GM04503 (cell line): ENCODE measurements at places on chromosomes 1 and 21.
A peak's percentile ranks its signal among the peaks of the same experiment; 100 is the strongest.

DNA sequence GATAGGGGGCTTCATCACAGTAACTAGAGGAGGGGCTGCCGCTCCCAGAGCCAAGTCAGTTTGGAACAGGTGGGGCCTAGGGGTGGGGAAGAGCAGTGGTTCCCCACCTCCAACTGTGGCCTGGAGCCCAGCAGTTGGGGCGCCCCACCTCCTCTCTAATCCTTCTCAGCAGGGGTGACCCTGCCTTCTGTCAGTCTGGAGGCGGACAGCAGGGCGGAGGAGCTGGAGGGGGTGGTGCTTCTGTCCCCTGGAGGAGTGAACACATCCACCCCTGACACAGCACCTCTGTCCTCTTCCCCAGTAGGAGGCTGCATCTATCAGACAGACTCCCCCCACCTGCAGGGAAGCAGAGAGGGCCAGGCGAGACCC is 73.8 kb downstream of the MRPL37 start:
- DNase-seq, result no peak

DNA sequence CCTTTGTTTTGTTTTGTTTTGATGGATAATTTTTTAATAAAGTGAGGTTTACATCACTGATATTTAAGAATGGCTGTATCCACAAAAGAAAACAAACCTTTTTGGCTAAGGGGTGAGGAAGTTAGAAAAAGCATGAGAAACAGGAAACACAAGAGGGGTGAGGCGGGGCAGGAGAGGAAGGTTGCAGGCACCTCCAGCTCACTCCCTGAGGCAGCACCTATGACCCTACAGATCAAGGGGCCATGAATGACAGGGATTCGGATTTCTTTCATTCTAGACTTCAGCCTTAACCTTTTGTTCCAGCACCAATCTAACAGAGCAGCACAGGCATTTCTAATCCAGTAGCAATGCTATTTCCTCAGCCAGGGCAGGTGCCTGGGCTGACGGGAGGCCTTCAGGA is 4.4 kb downstream of the CLCA4 start:
- DNase-seq, result no peak

- DNase-seq, result no peak
Measured at GRCh38 chr1:225450491-225451191, 22.8 kb upstream of the LBR start.

- DNase-seq, result no peak
Measured at GRCh38 chr1:222399197-222399596, 148.7 kb downstream of the HHIPL2 start.

- DNase-seq, result peak; percentile 30
Measured at GRCh38 chr1:12565094-12565965, 52.7 kb downstream of the DHRS3 start.

DNA sequence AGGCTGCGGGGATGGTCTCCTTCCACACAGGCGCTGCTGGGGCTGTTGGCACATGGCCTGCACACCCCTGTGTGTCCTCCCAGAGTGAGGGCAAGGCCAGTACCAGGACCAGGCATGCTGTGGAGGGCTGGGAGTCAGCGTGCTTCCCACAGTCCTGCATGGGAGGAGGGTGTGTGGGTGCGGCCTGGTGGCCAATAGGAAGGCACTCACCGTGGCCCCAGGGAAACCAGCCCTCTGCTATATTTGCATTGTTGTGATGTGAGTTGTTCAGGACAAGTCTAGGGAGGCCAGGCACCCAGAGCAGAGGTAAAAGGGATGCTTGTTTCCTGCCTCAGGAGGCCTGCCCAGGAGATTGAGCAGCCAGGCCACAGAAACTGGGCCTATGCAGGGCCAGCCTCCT is 59.5 kb downstream of the S100B start:
- no peak for DNase-seq

GRCh38 chr1:234856845-234857245 is 246.9 kb upstream of the IRF2BP2 start:
- DNase-seq, result no peak

- no peak for DNase-seq
Measured at GRCh38 chr1:75135573-75136194, 1.5 kb downstream of the LHX8 start.

DNA sequence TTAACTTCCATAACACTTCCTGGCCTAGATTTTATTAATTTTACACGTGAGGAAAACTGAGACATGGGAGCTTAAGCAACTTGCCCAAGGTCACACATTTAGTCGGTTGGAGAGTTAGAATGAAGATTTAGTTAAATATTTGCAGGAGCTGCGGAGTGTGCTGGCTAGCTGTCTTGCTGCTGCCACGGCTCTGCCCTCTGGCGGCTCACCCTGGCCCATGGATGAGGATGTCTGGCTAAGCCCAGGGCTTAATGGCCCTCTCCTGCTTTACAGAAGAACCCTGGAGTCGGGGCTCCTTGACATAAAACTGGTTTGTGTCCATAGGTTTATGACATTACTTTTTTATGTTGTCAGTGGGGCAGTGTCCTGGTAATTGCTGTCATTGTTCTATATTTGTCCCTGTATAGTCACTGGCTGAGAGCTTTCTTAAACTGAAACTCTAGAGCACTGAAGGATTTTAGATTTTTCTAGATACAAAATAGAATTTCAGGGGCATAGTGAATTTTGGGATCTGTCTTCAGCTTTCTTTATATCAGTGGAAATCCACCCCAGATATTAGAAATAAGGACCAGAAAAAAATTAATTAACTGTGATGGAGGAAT is 88.9 kb upstream of the WLS start:
- no peak for DNase-seq

DNA sequence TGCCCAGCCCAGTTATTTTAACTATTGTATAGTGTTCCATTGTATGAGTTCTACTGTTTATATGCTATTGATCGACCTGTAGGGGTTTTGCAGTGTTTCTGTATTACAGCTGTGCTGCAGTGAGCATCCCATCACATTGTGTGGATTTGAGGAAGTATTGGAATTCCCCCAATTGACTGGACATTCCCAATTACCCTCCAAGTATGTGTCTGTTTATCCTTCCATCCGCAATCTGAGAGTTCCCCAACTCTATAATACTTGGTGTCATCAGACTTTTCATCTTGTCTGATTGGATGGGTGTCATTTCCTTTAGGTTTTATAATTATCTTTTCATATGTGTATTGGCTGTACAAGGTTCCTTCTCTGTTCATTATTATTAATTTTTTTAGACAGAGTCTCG is 27.8 kb downstream of the PSEN2 start:
- no peak for DNase-seq

DNA sequence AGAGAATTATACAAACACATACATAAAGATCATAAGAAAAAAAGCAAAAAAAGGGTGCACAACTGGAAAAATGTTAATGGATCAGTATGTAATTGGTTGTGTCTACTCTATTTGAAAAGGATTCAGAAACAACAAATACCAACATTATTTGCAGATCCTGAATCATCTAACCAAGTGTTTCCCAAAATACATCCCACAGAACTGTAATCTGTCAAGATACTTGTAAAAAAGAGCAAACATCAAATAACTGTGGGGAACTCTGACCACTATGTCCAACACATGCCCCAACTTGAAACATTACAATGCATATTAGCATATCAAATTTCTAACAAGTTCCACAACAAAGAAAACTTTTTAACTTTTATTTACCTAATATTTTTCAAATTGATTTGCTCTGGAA is 22.6 kb downstream of the ANKRD13C start:
- peak; percentile 39 for DNase-seq

- DNase-seq, result peak; percentile 43
Measured at GRCh38 chr1:23930861-23931490, 17.8 kb upstream of the CNR2 start.
